Ecto neural progenitor cell (in vitro differentiated cells): ENCODE measurements at places on chromosomes 1 and 21.

DNA sequence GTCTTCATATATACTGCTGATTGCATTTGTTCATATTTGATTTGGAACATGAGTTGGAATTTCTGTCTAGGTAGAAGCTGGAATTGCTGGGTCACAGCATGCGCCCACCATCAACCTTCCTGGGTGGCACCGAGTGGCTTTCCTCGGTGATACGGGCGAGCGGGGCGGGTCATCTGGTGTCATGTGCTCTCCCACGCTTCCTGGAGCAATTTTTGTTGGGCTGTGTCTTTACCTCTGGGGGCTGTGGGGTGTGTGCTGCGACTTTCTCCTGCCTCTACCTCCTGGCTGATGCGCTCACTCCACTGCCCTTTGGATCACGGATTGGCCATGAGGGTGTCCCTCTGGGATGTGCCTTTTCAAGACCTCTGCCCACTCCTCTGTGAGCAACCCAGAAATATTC, 108.7 kb upstream of the COL6A1 start:
- no peak for DNase-seq

DNA sequence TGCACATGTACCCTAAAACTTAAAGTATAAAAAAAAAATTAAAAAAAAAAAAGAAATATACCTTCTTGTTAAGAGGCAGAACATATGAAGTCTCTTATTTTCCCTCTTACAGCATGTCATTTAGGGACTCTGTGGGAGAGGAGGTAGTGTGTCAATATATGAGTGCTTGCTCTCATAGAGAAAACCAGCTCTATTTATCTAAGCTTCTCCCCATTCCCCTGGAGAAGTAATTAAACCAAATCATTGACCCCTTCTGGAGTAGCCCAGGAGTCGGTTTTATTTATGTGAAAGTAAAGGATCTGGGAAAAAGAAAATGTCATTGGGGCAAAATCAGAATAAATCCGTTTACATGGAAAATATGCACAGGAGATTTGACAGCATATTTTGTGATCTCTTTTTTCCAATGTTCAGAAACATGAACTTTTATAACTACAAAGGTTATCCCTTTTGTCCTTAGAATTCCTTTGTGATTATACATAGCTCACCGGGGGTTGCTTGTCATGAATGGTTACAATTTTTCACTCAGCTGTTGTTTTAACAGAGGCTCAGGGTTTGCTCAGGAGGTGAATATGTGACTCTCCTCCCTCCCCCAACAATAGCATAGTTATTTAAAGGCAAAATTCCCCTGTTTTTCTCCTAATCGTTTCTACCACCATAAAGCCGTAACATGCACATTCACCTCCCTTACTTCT, 114.5 kb upstream of the C1orf21 start:
- DNase-seq: no peak

- no peak for DNase-seq
These were observed 16.0 kb downstream of the ANGPTL3 start for GRCh38 chr1:62613325-62613727.

- DNase-seq: no peak
These were observed 18.1 kb downstream of the ATP1A1 start for GRCh38 chr1:116391185-116391584.

- DNase-seq: no peak
These were observed 503.1 kb upstream of the DAB1 start for GRCh38 chr1:57927003-57927402.

- DNase-seq: no peak
These were observed 239.0 kb upstream of the PTBP2 start for GRCh38 chr1:96482616-96483015.

DNA sequence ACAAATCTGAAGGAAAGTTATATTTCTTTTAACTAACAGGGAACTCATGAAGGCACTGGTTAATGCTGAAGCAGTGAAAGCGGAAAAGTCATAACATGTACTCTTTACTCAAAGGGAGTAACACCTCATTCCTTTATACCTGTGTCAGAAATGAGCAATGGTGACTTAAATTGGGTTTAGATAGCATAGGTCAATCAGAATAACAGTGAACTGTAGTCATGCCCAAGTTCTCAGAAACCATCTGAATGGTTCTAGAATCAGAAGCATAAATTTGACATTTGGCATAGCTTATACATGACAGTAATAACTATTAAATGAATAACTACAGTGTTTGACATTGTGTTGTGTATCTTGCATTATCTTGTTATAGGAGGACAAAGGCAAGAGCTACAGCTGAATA, 382.0 kb downstream of the NUF2 start:
- no peak for DNase-seq

DNA sequence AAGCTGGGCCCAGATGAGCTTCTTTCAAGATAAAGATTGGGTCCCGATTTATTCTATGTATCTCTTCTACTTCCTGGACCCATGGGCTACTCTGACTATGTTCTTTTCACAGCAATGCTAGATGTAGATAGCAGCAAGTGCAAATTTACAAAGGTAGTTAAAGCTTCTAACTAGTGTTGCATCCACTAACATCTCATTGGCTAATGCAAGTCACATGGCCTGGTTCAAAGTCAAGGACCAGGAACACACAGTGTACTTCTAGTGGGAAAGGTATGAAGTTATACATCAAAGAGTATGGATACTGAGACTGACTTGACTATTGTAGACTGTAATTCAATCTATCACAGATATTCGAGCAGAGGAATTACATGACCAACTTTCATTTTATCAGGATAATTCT, 588.8 kb downstream of the PLA2G4A start:
- no peak for DNase-seq

DNA sequence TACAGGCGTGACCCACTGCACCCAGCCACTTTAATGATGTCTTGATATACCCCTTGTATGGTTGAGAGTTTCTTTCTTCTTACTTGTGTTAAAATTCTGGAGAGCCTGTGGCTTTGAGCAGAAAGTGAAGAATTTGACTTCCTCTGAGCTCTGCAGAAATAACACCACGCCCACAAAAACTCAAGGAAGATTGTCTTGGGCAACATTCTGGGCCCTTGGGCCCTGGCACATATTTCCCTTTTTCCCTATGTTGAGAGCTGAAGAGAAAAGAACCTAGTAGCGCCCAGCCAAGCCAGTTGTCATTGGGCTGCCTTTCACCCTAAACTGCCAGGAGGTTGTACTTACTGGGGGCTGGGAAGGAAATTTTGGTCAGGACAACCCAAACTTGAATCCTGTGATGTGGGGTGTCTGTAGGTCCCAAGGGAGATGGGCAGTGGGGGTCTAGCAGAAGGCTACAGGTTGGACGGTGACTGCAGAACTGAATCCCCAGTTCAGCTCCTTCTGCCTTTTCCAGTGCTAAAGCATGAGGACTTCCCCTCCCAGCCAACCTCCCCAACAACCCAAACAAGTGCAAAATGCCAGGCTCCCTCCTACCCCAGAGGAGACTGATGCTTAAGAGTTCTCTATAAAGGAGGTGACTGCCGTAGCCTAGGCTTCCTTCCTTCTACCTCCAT, 11.7 kb upstream of the SNAPIN start:
- no peak for DNase-seq

- no peak for DNase-seq
These were observed 87.7 kb upstream of the COL6A1 start for GRCh38 chr21:45893740-45894449.

DNA sequence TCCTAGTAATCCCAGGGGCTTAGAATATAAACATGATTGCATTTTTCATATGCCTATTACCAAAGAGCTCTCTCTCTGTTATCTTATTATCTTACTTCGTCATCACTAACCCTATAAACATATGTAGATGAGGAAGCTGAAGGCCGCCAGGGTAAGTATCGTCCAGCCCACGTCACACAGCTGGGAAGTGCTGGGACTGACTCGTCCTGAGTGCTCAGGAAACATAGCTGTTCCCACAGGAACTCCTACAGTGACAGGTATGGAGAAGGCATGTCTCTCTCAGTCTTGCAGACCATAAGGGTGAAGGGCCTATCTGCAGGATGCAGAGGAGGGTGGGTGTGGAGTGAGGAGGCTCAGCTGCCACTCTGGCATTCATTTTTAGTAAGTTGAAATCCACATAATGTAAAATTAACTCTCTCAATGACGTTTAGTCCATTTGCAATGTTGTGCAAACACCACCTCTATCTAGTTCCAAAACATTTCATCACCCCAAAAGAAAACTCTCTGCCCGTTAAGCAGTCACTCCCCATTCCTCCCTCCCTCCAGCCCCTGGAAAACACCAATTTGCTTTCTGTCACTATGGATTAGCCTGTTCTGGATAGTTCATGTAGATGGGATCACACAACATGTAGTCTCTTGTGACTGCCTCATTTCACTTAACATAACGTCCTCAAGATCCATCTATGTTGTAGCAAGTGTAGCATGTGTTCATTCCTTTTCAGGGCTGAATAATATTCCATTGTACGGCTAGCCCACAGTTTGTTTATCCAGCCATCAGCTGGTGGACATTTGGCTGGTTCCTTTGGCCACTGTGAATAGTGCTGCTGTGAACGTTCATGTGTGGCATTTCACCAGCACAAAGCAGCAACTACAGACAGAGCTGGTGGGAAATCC, 68.3 kb downstream of the TCP10L start:
- DNase-seq: no peak

DNA sequence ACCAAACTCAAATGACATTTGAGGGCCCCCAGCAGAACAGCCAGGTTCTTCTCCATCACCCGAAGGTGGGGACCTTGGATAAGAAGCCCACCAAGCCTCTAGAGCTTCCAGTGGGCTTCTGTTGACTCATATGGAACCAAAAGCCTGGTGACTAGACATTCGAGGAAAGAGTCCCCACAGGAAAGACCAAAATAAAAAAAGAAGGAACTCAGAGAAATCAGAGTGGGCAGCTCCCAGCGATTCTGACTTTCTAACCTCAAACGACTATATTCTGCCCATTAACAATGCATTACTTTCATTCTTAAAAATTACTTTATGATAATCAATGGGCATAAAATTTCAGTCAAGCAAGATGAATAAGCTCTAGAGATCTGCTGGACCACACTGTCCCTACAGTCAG, 9.6 kb upstream of the CHIT1 start:
- DNase-seq: no peak

- DNase-seq: no peak
These were observed 623.3 kb upstream of the NR5A2 start for GRCh38 chr1:199404191-199404590.
